ENCODE measurements at places on chromosomes 3 and 15.

DNA sequence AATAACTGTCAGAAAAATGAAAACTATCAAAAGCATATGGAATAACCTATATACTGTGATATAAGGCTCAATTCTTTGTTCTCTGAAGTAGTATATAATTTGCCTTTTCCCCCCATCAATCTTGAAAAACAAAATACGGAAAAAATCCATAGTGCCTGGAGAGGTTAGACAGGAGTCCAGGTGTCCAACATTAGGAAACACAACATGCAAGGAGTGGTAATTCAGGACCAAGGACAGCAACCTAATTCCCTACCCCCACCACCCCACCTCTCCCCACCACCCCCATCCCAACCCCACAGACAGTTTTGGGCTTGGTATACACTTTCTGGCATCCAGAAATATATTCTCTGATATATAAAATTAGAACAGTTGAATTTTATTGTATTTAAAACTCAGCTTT is 55.1 kb upstream of the SLC25A26 start:
- DNase-seq = no peak

DNA sequence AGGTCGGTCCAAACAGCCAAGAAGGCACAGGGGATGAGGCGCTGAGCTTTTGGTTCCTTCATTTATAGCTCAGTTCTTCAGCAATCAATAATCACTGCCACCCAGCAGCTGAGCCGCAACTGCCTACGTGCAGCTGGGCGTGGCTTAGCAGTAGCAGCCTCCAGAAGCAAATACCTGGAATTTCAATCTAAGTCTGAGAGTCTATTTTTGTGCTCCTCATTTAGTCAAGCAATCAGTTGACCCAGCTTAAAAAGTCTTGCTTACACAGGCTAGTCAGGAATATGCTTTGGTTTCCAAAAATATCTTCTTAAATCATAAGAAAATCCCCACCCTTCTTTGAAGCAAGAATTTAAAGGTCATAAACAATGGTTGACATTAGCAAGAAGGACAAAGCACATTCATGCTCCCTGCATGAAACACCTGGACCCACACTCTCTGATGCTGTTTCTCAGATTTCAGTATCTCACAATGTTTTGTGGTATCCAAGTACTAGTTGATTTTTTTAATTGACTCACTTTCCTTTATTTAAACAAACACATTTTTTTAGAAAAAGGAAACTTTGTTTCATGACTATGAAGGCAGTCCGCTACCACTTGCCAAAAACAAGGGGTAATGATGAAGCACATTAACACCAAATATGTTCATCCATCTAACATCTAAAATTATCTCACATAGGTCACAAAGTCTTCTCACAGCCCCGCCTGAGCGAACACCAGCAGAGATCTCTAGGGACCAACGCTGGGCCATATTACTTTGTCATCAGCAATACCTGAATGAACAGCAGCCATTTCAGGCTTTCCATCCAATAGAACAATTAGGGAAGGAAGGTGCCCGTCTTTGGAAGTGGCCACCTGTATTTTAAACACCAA is 106.1 kb downstream of the OXNAD1 start:
- DNase-seq = no peak

- DNase-seq = no peak
Measured at GRCh38 chr15:67878712-67879206, 38.9 kb upstream of the RNU6-1 start.

- DNase-seq = no peak
Measured at GRCh38 chr3:58044691-58045483, 36.7 kb downstream of the FLNB start.

DNA sequence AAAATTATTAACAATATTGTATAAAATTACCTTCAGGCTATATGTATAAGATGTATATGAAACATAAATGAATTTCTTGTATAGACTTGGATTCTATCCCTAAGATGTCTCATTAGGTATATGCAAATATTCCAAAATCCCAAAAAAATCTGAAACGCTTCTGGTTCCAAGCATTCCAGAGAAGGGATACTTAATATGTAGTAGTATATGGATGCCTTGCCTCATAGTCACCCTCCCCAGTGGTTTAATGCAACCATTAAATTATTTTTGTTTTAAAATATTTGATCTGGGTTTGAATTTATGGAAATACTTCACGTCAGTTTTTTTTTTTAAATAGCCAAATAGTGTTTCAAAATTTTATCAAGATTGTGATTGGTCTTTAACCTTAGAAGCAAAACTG is 27.2 kb downstream of the PLCL2 start:
- no peak for DNase-seq

Measured in HepG2 (cell line).